Stimulated activated CD4-positive, alpha-beta T cell treated with anti-CD3 and anti-CD28 coated beads, Interleukin-1b, Interleukin-23, amount 100 ng/mL, for 24 hours (primary cell): ENCODE measurements at places on chromosomes 16 and 17.

DNA sequence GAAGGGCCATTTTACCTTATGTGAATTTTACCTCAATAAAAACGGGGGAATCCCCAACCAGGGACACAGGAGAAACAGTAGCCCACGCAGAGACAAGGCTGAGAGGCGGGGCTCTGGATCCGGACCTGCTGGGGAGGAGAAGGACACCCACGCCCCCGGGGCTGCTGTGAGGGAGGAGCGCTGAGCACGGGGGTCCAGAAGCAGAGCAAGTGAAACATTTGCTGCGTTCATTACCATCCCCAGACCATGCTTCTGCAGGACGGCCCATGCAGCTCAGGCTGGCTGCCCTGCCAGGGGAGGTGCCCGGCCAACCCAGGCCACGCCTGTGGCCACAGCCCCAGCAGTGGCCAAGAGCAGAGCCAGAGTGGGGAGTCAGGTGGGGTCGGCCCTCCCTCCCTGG lies 50.0 kb downstream of the KCNJ18 start:
- DNase-seq: no peak

- no peak for DNase-seq
Measured at GRCh38 chr17:42055027-42055426, 4.6 kb upstream of the C17orf113 start.

DNA sequence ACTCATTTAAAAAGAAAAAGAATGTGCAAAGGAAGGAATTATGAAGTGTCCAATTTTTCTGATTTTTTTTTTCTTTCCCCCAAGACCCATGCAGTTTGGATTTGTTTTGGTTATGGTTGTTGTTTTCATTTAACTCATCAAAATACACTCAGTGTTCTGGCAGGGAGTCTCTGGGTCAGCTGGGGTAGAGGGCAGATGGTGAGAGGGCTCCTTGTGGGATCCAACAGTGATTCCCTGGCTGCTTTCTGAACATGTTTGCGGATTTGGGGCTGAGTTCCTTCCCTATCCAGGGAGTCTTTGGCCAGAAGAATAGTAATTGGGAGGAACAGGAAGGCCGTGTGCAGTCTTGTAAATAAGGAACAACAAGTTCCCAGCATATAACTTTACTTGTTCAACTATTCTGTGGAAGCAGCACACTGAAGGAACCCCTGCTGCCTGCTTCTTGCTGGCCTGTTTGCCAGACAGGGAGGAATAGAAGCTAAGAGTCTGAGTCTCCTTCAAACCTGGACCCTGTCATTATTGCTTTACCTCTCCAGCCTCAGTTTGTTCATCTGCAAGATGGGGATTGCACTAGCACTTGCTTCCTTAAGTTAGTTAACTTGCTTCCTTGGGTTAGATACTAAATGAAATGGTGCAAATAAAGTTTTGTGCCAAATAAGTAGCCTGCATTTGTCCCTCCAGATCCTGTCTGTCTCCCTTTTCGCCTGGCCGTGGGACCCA lies 32.1 kb downstream of the C17orf67 start:
- no peak for DNase-seq

DNA sequence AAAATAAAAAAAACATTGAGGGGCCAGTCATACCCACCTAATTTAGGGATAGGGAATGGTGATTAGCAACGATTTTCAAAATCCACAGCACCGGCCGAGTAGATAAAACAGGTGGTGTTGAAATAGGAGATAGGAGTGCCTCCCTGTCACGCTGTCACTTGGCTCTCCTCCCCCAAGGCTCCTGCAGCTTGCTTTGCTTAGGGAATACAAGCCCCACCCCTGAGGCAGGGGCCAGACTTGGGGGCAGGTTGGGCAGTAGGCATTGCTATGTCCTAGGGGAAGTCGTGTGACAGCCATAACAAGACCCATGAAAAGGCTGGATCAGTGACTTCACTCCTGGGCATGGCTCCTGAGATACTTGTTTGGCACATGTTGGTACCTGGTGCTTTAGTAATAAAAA lies 25.8 kb downstream of the POLR2A start:
- DNase-seq: no peak

GRCh38 chr17:48486557-48486956 lies 44.3 kb downstream of the HOXB1 start:
- no peak for DNase-seq
